ENCODE measurements at places on chromosomes 2 and 18.

DNA sequence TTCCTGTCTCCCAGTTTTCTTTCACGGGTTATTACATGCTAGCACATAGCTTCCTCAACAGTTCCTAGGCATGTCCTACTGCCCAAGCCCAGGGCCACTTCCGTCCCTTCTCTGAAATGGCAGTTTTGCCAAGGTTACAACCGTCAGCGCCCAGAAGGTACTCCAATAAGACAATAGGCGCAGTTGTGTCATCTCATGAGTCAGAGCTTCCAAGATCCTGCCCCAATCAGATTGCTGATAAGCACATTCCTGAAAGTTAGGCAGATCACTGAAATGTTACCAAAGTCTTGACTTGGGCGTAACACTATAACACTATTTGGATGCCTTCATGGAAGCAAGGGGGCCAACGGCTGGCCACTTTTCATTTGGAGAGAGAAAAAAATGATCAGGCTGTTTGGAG, 34.2 kb downstream of the GKN2 start:
- no peak for DNase-seq

- no peak for DNase-seq
Observed at GRCh38 chr2:229296536-229296935, 25.4 kb upstream of the PID1 start.

GRCh38 chr2:130754811-130755210, 529 bp upstream of the AMER3 start:
- DNase-seq = no peak

DNA sequence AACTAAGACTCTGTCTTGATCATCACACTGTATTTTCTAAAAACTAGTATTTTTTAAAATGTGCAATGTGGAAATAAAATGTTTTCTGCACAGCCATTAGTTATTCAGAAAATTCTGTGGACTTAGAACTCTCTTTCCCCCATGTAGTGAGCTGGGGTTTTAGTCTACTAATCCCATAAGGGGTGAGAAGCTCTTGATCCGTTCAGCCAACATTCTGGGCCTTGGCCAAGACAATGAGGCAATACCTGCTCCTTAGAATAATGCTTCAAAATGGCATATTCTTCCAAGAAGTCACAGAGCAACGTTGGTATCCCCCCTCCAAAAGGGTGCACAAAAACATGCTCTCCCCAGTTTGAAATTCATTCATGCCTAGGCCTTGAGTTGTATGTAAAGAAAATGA, 4.0 kb downstream of the REEP1 start:
- no peak for DNase-seq

DNA sequence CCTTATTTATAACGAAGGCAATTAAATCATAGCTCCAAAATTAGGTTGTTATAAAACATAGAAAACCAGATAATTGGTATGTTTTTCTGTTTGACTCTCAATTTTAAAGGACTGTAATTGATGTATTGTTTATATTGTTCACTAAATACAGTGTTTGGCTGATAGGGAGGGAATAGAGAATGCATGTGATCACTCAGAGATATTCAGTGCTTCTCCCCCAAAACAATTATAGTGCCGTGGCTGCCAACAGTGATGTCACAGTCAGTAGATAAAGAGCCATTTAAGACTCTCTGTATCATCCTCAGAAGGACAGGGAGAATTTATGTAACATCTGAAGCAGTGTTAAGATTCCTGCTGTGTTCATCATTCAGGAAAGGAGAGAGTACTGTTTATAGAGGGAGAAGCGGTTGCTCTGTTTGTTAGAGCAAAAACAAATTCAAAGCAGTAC, 69.6 kb downstream of the PHLPP1 start:
- no peak for DNase-seq

DNA sequence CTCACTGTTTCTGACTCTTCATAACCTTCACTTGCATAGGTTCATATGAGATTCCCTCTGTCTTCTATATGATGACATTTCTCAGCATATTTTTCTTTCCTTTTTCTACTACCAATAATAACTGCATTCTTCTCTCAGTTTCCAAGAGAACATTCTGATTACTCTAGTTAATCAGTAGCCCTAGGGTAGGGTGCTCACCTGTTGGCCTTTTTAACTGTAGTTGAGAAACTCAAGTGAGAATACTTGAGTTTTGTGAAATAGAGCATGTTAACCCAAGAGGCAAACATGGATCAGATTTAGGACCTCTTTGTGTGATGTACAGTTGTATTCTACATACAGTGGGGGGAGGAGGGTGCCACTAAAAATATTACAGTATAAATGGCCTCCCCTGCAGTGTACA, 308.0 kb downstream of the CMPK2 start:
- no peak for DNase-seq

All from esophagus squamous epithelium (tissue), 5 donors.